Glutamatergic neuron (in vitro differentiated cells): ENCODE measurements at places on chromosomes 5 and 9. TPM values are rescaled to one million over a fixed set of nuclear protein-coding genes. Genes with fewer than 3 reads are reported as not detected.
A peak's percentile ranks its signal among the peaks of the same experiment; 100 is the strongest.

- H3K27ac ChIP-seq = no peak overlapping the region
- H3K36me3 ChIP-seq = peaks cover 5% of the 10 kb centered on the region
- no peak overlapping the region for H3K4me3 ChIP-seq
- no peak for DNase-seq
Measured at GRCh38 chr5:151811593-151812321, 40.0 kb downstream of the G3BP1 start.

PGM5 gene
- not detected for total RNA-seq

DNA sequence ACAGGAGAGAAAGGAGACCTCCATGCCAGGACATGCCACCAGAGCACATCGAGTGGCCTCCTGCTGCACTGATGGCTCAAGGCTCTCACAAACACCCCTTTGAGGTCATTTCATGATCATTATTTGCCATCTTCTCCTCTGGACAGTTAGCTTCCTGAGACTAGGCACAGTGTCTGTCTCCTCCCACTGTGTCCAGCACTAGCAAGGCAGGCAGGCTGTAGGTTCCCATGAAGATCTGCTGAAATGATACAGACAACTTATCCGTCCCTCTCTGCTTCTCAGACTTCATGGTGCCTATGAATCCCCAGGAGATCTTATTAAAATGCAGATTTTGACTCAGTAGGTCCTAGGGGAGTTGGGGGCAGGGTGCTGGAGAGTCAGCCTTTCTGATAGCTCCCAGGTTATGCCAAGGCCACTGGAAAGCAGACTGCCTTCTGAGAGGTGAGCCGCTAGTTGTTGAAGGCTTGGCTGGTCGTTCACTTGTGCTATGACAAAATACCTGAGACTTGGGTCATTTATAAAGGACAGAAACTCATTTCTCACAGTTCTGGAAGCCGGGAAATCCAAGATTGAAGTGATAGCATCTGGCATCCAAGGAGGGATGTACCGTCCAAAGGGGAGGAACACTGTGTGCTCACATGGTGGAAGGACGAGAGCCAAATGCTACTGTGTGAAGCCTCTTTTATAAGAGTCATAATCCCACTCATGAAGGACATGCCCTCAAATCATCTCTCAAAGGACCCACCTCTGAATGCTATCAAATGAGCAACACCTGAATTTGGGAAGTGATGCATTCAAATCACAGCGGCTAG, 183.4 kb downstream of the SPOCK1 start:
- peaks cover 9% of the 10 kb centered on the region for H3K4me1 ChIP-seq
- no peak overlapping the region for H3K27ac ChIP-seq
- DNase-seq = no peak
- H3K27me3 ChIP-seq = no peaks in the 10 kb centered on the region
- H3K4me3 ChIP-seq = no peak overlapping the region

PCDHGA1 gene
- 4.6 TPM for total RNA-seq

STPG3 gene
- total RNA-seq = not detected

- H3K4me3 ChIP-seq = no peak overlapping the region
- no peak for DNase-seq
- H3K27me3 ChIP-seq = no peaks in the 10 kb centered on the region
Measured at GRCh38 chr9:27561685-27562084, 11.6 kb downstream of the C9orf72 start.

PKD2L2 gene
- not detected for total RNA-seq

GRCh38 chr5:88683506-88684135, 199.4 kb downstream of the MEF2C start:
- peaks cover 6% of the 10 kb centered on the region for H3K36me3 ChIP-seq
- peak; percentile 78 for DNase-seq
- peak overlapping the region; percentile 95 for H3K4me3 ChIP-seq
- peak overlapping the region; percentile 26 for H3K27ac ChIP-seq

DNA sequence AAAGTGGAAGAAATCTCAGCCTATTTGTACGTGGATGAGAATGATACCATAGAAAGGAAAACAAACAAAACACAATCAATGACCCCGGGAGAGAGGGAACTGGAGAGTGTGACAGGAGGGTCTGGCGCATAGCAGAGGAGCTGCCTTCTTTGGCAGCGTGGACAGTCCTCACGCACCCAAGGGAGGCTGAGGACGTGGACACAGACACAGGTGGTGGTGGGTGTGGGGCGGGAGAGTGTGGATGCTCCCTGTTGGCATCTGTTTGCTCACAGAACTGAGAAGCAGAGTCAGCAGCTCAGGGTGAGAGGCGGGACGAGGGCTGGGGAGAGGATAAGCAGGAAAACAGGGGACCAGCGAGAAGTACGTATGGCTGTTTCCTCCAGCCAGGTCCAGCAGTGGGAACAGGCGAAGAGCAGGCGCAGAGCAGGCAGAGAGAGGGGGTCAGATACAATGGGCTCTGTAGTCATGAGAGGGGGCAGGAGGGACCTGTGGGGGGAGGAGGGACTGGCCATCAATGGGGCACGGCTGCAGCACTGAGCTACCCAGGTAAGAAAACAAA, 10.0 kb downstream of the CMBL start:
- peak overlapping the region; percentile 4 for H3K4me3 ChIP-seq
- H3K27ac ChIP-seq = no peak overlapping the region
- peaks cover 2% of the 10 kb centered on the region for H3K27me3 ChIP-seq
- peaks cover 3% of the 10 kb centered on the region for H3K36me3 ChIP-seq
- peaks cover 6% of the 10 kb centered on the region for H3K4me1 ChIP-seq

GRCh38 chr9:16598316-16598715, 272.2 kb downstream of the BNC2 start:
- DNase-seq = no peak
- H3K36me3 ChIP-seq = no peaks in the 10 kb centered on the region
- no peak overlapping the region for H3K27ac ChIP-seq
- no peak overlapping the region for H3K4me3 ChIP-seq

DNA sequence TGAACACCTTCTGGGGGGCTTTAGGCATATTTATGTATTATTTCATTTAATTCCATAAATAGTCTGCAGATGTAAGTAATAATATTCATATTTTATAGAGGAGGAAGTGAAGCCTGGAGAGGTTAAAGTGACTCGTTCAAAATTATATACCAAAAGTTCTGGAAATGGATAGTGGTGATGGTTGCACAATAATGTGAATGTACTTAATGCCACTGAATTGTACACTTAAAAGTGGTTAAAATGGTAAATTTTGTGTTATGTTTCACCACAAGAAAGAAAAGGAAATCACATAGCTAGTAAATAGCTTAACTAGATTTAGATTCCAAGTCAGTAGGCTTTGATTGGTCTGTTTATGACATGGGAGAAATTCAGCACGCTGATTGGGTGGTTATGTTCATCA, 13.0 kb upstream of the TMEFF1 start:
- H3K27me3 ChIP-seq = no peaks in the 10 kb centered on the region
- H3K36me3 ChIP-seq = no peaks in the 10 kb centered on the region
- H3K27ac ChIP-seq = no peak overlapping the region

TICAM2 gene
- total RNA-seq = 0.42 TPM

DNA sequence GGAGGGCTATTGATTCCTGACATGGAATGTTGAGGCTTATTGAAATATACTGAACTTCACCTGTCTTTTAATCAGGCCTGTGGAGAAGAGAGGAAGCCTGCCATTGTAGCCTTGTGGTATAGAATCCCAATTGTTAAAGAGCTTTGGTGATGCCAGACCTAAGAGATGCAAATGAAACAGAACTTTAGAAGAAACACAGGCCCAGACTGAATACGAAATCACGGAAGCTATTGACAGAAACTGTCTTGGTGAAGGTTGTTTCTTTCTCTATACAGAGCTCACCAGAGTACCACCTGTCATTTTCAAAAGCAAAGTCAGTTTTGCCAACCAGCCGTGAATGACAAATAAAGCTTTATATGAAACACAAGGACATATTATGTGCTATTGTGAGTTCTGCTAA, 660.3 kb downstream of the ISL1 start:
- no peak overlapping the region for H3K4me3 ChIP-seq
- peaks cover 9% of the 10 kb centered on the region for H3K4me1 ChIP-seq
- no peak for DNase-seq
- H3K27ac ChIP-seq = no peak overlapping the region
- H3K36me3 ChIP-seq = no peaks in the 10 kb centered on the region

- no peaks in the 10 kb centered on the region for H3K36me3 ChIP-seq
- peak overlapping the region; percentile 56 for H3K27ac ChIP-seq
- H3K4me3 ChIP-seq = no peak overlapping the region
Measured at GRCh38 chr5:107248066-107248695, 422.6 kb downstream of the EFNA5 start.

TMEM171 gene
- total RNA-seq = 1.1 TPM

HINT2 gene
- 48.1 TPM for total RNA-seq

DNA sequence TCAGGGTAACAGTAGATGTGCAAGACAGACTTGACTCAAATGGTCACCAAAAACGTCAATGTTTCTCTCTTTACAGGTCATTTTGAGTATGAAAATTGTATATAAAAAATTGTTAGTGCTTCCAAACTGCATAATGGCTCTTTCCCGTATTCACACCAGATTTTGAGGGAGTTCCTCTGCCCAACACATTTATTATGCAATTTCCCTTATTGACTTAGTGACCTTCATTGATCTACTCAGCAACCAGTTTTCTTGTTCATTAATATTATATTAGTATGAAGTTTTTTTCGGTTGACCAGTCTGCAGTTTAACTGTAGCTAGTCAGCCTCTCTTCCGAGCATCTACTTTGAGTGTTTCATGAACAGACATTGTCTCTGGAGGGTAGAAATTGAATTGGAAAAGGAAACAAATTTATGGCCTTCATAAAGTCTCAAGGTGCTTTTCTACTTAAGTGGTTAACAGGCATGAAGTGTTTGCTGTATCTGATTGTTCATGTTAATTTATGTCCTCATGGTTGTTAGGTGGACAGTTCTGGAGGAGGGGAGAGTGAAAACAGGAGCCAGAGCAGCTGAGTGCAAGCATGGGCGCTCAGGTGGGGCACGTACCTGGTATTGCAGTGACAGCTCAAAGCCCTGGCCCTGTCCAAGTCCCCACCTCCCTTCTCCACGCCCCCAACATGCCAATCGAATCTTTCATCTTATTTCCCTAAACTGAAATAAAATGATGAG, 240.2 kb downstream of the RFK start:
- peaks cover 19% of the 10 kb centered on the region for H3K4me1 ChIP-seq
- no peaks in the 10 kb centered on the region for H3K27me3 ChIP-seq
- H3K27ac ChIP-seq = no peak overlapping the region
- peak overlapping the region; percentile 46 for H3K4me3 ChIP-seq
- DNase-seq = no peak

DNA sequence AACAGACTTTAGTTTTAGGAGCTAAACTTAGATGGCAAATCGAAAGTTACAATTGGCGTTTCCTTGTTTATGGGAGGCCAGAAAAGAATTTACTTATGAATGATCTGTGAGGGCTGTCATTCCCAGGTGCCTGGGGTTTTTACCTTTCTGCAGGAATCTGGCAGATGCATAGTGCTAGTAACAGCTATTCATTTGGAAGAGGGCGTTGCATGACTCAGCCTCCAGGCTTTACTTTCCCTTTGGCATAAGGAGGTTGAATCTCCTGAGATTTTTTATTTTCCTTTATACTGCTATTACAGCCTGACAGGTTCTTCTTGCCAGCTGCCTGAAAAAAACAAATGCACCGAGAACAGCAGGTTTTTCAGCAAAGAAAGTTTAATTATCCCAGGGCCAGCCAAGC, 30.0 kb downstream of the CARD6 start:
- H3K4me3 ChIP-seq = no peak overlapping the region
- no peaks in the 10 kb centered on the region for H3K4me1 ChIP-seq
- H3K27me3 ChIP-seq = peaks cover 2% of the 10 kb centered on the region
- H3K27ac ChIP-seq = no peak overlapping the region
- DNase-seq = no peak
- H3K36me3 ChIP-seq = no peaks in the 10 kb centered on the region

CSF2 gene
- not detected for total RNA-seq
